ENCODE measurements at places on chromosomes 6 and 20.

DNA sequence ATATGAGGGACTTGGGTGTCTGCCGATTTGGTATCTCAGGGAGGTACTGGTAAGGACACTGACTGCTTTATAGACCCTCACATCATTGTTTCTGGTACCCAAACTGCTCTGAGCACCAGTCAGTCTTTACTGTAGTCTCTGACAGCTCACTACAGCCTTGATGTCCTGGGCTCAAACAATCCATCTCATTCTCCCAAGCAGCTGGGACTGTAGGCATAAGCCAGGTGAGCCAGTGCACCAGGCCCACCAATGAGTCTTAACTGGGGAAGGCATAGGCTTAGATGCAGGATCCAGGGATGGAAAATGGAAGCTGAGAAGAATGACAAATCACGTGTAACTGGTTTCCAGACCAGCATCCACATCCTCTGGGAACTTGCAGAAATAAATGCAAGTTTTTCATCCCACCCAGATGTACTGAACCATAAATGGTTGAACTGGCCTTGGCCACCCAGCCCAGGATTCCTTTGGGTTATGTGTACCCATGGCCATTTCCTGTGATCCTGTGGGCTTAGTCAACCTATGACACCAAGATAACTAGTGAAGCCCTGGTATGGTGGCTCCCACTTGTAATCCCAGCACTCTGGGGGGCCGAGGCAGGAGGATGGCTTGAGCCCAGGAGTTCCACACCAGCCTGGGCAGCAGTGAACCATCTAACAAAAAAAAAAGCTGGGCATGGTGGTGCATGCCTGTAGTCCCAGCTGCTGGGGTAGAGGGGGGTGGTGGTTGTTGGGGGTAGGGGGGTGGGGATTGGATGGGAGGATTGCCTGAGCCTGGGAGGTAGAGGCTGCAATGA is 5.8 kb downstream of the TUBB start:
- peak; percentile 86 for DNase-seq

GRCh38 chr6:135109761-135110160 is 55.1 kb upstream of the HBS1L start:
- DNase-seq: no peak

DNA sequence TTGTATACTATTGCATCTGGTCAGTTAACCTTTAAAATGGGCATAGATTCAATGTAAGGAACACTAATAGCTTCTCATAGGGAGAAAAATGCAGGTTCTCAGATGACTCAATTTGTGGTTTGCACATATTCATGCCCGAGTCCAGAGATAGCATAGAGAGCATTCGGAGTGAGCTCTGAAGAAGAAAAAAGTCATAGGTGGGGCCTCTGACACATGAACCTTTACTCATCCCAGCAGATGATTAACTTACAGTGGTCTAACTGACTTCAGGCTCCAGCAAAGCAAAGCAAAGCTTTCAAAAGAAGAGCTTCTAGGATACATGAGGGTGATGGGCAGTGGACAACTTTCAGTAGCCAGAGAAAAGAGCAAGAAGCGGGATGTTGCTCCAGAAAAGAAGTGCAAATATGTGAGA is 55.3 kb upstream of the BTN3A2 start:
- peak; percentile 99 for DNase-seq

- DNase-seq: no peak
Observed at GRCh38 chr6:509676-510075, 118.1 kb downstream of the IRF4 start.

DNA sequence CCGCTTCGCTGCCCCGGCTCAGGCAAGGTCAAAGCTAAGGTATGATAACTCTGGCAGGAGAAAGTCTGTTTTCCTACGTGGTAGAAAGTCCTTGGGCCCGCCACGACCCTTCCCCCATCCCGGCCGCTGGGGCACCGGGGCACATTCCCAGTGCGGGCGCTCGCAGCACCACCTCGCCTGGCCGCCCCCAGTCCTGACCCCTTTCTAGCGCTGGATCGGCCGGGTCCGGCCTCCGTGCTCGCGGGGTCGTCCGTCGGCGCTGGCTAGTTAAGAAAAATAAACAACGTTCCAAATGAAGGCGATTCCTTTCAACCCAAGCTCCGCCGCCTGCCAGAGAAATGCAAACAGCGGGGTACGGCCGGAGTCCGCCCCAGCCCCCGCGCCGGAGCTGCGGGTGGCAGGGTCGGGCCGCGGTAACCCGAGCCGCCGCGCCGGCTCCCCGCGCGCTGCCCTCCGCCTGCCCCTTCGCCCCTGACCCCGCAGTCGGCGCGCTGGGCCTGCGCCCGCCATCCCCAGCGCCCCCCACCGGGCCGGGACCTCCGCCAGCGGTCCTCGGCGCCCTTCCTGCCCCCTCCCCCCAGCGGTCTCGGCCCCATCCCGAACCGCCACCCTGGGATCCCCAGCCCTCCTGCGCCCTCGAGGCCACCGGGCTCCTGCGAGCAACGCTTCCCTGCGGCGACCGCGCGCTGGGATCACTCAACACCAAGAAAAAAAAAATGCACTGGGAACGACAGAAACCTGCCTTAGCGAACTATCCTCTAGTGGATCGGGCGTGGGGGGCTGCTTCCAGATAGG is 37.6 kb downstream of the NCR2 start:
- no peak for DNase-seq

- DNase-seq: no peak
Observed at GRCh38 chr20:16916165-16916564, 168.0 kb downstream of the OTOR start.

- DNase-seq: no peak
Observed at GRCh38 chr6:102517506-102517905, 1124.0 kb downstream of the GRIK2 start.

GRCh38 chr6:50600280-50600679 is 113.0 kb upstream of the TFAP2D start:
- no peak for DNase-seq

- no peak for DNase-seq
Observed at GRCh38 chr20:51634257-51634656, 91.7 kb upstream of the NFATC2 start.

- DNase-seq: peak; percentile 17
Observed at GRCh38 chr20:42483730-42484303, 705.9 kb downstream of the PTPRT start.

GRCh38 chr20:45157962-45158361 is 16.7 kb upstream of the PI3 start:
- no peak for DNase-seq

DNA sequence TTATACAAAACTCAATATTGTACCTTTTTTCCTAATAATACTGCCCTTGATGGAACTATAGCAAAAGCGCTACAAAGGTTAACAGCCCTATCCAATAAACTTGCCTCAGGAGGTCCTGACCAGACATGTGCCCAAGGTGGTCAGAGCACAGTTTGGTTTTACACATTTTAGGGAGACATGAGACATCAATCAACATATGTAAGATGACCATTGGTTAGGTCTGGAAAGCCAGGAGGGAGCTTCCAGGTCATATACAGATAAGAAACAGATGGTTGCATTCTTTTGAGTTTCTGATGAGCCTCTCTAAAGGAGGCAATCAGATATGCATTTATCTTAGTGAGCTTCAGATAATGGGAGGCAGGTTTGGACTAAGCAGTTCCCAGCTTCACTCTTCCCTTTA is 91.6 kb downstream of the PLG start:
- no peak for DNase-seq

DNA sequence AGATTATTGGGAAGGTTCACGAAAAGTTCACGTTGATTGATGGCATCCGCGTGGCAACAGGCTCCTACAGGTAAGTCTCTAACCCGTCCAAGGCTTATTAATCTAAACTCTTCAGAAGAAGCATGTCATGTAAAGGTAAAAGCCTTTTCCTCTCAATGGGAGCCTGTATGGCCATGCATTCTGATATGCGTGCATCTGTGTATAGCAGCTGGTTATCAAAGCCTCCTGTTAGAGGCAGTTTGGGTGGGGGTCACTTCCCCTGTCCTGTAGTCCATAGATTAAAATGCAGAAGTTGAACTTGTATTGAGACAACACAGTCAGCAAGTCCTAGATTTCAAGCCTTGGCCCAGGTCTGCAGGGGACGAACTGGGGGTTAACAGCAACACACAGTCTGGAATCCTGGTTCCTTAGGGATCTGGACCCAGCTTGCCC is 14.2 kb upstream of the DHX35 start:
- DNase-seq: no peak

- DNase-seq: no peak
Observed at GRCh38 chr6:138128096-138128495, 20.9 kb upstream of the PERP start.

GRCh38 chr6:170007468-170008293 is 256.3 kb downstream of the ERMARD start:
- no peak for DNase-seq

DNA sequence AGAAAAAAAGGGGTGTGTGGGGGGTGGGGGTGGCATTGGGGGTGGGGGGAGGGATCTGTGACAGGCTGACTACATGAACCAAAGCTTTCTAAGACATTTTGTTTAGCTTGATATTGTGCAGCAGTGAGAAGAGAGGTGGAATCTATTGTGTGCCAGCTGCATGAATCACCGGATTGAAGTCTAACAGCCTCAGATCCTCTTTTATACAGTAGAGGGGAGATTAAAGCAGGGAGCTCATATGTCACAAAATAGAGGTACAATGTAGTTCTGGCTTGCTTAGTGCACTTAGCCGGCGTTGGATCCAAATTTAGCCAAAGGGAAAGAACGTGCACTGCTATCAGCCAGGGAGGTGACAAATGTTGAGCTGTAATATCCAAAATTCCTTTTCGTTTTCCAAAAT is 404.2 kb upstream of the CITED2 start:
- DNase-seq: no peak

DNA sequence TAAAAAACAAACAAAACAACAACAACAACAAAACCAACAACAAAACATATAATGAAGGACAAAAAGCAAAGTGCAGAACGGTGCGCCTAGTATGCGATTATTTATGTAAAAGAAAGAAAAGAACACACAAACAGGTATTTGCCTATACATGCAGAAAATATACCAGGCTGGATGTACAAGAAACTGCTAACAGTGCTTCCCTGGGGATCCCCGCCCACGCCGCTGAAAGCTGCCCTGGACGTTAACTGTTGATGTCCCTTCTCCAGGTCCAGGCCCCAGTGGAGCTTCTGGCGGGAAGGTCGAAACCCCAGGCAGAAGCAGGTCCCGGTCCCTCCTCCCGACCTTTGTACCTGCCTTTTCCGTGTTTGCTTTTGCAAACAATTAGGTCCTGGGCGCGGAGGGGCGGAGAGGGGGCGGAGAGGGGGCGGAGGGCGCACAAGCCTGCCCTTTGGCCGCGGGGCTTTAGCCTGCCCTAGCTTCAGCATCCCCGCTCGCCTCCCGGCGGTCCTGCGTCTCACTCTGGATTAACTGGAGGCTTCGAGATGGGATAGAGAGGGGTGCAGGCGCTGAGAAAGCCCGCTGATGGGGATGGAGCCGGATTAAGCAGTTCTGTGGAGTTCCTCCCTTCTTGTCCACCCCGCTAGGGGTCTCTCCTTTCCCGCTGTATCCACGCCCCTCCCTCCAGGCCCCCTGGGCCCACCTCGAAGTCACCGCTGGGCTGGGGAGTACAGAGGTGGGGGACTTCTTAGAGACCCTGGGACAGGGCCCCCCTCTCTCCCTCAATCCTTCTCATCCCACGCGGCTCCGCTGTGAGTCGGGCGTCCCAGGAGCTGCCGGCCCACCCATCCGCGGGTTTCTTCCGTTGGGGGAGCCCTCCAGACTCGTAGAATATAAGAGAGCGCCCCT is 8.2 kb upstream of the AHCY start:
- no peak for DNase-seq

- no peak for DNase-seq
Observed at GRCh38 chr6:161117942-161118341, 126.4 kb downstream of the MAP3K4 start.

DNA sequence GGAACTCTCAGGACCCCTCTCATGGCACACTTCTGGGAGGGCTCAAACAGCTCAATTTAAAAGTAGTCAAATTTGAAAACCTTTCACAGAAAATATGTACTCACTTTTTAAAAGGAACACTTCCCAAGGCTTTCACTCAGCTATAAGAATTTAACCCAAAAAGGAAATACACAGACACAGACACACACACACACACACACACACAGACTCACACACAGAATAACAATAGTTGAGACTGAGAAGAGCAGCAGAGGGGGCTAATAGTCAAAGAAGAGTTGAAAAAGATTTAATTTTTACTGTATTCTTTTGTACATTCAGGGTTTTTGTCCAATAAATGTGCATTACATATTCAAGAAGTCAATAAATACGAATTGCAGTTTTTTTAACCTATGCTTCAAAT is 211.4 kb downstream of the HACE1 start:
- no peak for DNase-seq

GRCh38 chr20:63808964-63809674 is 21.9 kb downstream of the ZBTB46 start:
- DNase-seq: no peak

GRCh38 chr20:60729135-60729900 is 522.7 kb upstream of the CDH4 start:
- DNase-seq: no peak

DNA sequence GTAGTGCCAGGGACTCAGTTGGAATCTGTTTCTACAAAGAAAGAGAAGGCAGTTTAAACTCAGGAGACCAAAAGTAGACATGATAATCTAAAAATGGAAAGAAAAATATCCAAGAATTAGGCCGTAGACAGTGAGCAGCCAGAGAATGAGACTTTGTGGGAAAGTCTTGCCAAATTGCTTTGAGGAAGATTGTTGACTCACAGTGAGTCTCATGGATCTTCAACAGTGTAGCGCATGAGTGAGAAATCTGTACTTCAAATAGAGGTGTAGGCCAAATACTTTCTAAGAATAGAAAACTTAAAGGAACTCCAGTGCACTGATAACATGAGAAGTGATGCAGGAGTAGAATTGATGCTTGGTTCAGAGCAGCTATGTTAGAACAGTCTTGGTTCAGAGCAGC is 284.5 kb downstream of the HTR1B start:
- DNase-seq: no peak

- DNase-seq: no peak
Observed at GRCh38 chr20:19605786-19606485, 152.1 kb upstream of the RIN2 start.

GRCh38 chr6:125984311-125984710 is 2.0 kb upstream of the TRMT11 start:
- DNase-seq: no peak

DNA sequence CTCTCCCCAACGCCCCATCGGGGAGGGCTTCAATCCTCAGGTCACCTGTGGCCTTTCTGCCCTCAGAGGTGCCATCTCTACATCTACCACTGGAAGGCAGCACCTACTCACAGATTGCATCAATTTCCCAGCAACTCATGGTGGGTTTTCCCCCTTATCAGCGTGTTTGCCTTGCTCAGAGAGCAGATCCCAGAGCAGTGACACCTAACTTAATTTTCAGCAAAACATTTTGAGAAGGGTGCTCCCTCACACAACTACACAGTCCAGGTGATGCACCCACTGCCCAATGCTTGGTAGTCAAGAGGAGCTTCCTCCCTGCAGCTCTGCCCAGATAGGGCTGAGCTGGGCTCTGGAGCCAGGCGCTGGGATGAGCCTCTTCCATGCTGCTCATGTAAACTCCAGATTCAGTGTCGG is 48.2 kb downstream of the PLG start:
- no peak for DNase-seq

DNA sequence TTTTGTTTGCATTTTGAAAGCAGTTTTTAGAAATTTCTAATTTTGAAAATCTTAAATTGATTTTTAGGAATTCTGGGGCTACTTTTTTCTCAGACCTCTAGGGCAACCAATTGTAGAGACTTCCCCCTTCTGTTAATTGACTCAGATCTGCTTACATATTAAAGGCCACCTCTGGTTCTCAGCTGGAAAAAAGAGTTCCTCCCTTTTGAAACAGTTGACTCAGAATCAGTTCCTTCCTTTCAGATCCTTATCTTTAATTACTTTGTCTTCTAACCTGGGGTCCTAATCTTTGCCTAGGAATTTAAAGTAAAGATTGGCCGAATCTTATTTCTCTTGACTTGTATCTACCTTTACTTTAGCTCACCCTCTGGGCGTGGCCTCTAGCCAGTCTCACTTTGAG is 146.8 kb downstream of the LAMA2 start:
- DNase-seq: no peak
